ENCODE measurements at places on chromosomes 4 and X.
A peak's percentile ranks its signal among the peaks of the same experiment; 100 is the strongest.

GRCh38 chr4:87911252-87911774 is 64.2 kb upstream of the SPP1 start:
- peak; percentile 19 for DNase-seq

DNA sequence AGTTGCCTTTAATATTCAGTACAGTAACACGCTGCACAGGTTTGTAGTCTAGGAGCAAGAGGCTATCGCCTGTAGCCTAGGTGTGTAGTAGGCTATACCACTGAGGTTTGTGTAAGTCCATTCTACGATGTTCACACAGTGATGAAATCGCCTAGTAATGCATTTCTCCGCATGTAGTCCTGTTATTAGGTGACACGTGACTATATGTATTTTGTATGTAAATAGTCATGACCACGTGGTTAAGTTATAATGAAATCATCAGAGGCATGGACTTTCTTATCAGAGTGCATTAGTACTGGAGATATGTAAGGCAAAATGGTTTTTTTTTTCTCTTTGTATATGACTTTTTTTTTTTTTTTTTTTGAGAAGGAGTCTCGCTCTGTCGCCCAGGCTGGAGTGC is 9.9 kb upstream of the ZCCHC4 start:
- DNase-seq = no peak

DNA sequence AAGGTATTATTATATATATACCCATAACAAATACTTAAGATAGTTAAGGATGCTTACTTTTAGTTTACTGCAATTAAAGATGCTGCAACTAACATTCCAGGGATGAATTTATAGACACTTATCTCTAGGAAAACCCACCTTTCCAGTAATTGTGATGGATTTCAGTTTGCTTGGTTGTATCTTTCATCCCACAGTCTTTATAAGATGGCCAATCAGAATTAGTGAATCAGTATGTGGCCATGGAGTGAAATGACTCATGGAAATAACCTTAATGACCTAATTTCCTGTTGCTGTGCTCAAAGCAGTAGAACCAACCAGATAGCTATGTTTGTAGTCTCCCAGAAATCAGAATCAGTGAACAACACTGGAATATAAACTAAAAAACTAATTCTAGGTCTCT is 26.4 kb downstream of the MOSPD2 start:
- DNase-seq = peak; percentile 50

- no peak for DNase-seq
Measured at GRCh38 chr4:144817081-144817480, 171.1 kb downstream of the HHIP start.

DNA sequence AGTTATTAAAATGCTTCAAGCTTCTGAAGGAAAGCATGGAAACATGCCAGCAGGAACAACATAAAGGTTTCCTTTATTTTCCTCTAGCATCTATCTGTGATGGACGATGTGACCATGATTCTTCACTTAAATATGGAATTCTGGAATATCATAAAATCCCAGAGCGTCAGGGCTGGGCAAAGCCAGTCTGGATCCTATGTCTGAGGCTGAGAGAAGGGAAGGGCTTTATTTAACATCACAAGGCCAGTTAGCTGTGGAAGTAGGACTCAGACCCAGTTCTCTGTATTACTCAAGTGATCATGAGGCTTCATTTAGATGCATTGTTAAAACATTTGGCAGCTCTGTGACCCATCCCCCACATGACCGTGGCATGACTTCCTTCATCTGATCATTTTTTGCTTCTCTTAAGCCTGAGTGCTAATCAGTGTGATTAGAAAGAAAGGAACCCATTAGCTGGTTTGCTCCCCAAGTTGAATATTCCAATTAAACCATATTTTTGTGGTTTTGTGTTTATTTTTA is 40.9 kb upstream of the EOLA2 start:
- no peak for DNase-seq

GRCh38 chr4:76904646-76905190 is 6.8 kb upstream of the SOWAHB start:
- no peak for DNase-seq

DNA sequence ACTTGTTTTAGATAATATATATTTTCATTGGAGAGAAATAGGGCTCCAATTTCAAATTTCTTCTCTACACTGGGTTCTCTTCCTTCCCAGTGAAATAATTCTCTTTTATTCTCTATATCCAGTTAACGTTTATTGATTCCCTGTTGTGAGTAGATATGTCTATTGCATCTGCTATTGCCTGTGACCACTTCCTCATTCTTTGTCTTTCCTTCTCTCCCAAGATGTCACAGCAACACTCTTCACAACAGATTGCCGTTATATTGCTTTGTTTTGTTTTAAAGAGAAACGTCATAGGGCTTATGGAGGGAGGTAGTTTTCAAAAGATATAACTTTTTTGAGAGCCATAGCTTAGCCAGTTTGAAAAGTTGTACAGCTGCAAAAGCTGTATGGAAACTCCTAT is 343.8 kb downstream of the ARHGAP24 start:
- no peak for DNase-seq

- DNase-seq = peak; percentile 68
Measured at GRCh38 chrX:43750248-43750676, 94.2 kb downstream of the MAOA start.

DNA sequence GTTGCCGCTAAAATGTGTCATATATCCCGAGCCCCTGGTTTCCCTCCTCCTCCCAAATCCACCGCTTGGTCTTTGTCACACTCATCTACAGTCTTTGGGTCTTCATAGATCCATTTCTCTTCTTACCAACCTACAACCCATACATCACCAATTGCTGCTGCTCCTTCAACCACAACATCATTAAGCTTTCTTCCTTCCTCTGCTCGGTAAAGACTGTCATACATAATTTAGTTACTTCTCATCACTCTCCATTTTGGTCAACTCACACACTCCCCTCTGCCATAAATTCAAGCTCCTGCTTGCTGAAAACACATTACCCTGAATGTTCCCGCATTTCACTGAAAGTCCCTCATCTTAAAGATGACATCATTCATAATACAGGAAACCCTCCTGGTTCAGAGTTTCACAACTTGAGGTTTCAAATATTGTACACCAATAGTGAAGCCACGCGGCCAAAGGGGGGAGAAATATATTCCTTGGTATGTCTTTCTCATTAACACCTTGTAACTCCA is 1.7 kb upstream of the DCTD start:
- no peak for DNase-seq

DNA sequence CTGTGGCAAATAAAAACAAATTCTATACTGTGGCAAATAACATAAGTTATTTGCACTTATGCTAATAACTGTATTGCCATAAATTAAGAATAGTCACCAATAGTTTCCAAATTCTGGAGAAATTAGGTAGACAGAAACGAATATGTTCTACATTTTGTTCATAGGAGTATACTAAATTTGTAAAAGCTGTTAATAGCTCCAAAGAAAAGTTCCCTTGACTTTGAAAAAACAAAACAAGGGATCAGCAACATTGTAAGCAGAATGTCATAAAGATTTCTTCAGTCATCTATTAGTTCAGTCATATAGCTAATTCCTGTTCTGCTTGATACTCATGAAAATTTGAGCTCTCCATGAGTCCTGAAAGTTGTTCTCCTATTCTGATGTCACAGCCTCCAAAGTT is 1472.8 kb downstream of the C4orf33 start:
- DNase-seq = no peak
